ENCODE measurements at places on chromosomes 4 and X.
A peak's percentile ranks its signal among the peaks of the same experiment; 100 is the strongest.

DNA sequence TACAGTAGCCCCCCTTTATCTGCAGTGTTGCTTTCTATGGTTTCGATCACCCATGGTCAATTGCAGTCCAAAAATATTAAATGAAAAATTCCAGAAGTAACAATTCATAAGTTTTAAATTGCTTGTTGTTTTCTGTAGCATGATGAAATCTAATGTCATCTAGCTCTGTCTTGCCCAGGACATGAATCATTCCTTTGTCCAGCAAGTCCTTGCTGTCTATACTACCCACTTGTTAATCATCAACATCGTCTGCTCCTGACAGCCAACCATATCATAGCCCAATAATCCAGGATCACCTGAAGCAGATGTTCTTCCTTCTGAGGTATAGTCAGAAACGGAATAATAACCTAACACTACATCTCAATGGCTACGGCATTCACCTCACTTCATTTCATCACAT lies 79.8 kb downstream of the ADAMTS3 start:
- peak; percentile 24 for DNase-seq

DNA sequence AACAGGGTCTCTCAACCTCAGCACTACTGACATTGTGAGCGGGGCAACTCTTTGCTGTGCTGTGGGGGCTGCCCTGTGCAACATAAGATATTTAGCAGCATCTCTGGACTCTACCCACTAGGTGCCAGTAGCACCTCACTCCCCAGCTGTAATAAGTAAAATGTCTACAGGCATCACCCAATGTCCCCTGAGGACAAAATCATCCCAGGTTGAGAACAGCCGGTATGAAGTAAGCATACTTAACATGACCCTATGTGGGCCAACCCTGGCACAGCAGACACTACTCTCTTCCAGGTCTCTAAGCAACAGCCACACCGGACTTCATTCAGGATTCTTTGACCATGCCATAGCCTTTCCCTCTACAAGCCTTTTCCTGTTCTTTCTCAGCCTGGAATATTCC lies 10.5 kb upstream of the MGST2 start:
- DNase-seq, result no peak

DNA sequence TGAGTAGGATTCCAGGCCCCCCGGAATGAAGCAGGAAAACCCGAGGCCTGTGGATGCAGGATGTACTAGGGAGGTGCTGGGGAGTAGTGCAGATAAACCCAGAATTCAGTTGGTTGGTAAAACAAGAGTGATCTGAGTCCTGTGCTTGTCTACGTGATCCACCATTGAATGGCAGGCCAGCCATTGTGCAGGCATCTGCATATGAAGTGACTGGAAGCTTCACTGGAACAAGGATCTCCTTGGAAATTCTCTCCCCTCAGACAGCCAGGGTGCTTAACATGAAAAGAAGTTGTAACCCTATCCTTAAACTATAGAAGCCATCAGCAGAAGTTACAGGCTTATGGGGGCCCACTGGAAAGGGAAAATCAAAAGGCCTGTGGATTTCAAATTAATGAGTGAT lies 656 bp upstream of the GSPT2 start:
- DNase-seq, result no peak

GRCh38 chr4:64584981-64585557 lies 175.8 kb upstream of the TECRL start:
- DNase-seq, result peak; percentile 12

- DNase-seq, result no peak
Measured at GRCh38 chrX:46693149-46693548, 65.8 kb downstream of the SLC9A7 start.

DNA sequence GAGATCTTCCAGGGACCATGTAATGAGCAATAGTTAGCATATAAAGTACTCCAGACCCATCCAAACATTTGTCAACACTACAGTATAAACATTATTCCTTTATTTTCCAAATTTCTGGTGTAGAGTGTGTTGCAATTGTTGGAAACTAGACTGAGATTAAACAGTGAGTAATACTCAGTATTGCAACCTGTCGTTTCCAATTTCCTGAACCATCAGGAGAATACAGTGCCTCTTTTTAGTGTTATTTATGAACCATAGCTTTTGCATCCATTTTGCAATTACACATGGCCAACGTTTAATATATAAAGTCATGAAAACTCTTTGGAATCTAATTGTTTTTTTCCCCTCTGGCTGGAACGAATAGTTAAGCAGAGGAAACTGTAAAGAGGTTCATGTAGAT lies 58.3 kb upstream of the DHRSX start:
- no peak for DNase-seq

- no peak for DNase-seq
Measured at GRCh38 chr4:96879527-96879926, 1039.6 kb downstream of the PDHA2 start.

Data from foreskin melanocyte (primary cell).